Stimulated activated CD8-positive, alpha-beta memory T cell treated with anti-CD3 and anti-CD28 coated beads, Interleukin-4, amount 100 ng/mL, for 1 hour (primary cell): ENCODE measurements at places on chromosomes 12 and 14.

GRCh38 chr14:24289649-24290280 is 9.8 kb downstream of the DHRS1 start:
- DNase-seq = no peak

DNA sequence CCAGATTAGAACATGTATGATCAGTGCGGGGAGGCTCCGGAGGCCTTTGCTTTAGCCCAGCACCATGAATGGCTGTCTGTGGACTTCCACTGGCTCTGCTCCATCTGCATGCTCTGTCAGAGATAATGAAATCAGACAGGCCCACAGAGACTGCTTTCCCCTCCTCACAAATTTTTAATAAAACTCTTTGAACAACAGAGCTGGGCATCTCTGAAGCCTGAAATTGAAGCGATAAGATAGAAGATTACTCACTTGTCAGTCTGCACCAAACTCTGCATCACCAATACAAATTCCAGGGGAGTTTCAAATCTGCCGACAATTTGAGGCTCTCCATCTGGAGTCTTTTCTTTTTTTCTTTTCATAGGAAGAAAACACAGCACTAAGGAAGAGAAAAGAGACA is 110.0 kb downstream of the DYRK2 start:
- DNase-seq = no peak

DNA sequence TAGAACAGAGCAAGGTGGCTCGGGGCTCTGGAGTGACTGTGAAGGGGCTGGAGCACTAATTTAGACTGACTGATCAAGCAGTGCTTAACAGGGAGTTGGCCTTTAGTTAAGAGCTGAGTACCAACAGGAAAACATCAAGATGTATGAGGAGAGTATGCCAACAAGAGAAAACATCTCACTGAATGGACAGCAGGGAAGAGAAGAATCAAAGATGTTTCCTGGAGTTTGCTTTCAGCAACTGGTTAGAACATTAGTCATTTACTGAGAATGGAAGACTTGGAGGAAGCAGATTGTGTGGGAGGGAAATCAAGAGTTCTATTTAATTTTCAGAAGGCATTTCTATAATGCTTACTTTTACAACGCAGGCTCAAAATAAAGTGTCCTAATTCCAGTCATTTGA is 259.3 kb downstream of the ADAMTS20 start:
- no peak for DNase-seq

DNA sequence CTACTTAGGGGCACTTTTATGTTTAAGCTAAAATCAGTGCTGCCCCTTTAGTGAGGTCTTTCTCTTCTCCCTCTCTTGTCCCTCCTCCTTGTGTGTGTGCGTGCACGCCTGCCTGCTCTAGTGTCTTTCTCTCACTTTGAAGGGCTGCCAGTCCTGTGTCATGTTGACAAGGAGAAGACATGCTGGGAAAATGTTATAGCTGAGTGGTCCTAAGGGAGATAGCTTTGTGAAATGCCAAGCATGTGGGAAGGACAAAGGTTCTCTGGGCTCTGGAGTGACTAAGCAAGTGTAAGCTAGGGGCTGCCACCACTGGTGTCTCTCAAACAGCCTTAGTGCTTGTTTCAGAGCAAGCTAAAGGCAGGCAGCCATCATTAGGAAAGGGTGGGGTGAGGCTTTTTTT is 108.4 kb downstream of the EMP1 start:
- no peak for DNase-seq

DNA sequence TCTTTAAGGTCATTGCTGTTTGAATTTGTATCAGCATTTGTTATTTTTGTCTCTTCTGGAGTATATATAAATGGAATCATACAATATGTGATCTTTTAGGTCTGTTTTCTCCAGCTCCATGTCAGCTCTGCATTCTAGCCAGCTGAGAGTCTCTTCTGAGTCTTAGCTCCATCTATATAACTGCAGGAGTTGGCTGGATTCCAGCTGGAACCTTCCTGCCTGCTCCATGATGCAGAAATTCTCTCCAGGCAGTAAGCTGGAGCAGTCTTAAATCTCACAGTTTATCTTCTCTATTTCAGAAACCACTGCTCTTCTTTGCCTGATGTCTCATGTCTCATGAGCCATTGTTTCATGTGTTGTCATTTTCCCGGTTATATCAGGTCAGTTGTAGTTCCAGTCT is 827.6 kb downstream of the NRXN3 start:
- DNase-seq = no peak

- DNase-seq = no peak
Measured at GRCh38 chr12:108419949-108420348, 80.8 kb upstream of the CMKLR1 start.

- no peak for DNase-seq
Measured at GRCh38 chr14:104686624-104687517, 2.5 kb upstream of the INF2 start.

GRCh38 chr12:67239061-67239460 is 30.1 kb upstream of the CAND1 start:
- DNase-seq = no peak

GRCh38 chr12:106522708-106523107 is 60.1 kb upstream of the RFX4 start:
- DNase-seq = no peak

- peak; percentile 4 for DNase-seq
Measured at GRCh38 chr12:46342562-46343033, 30.0 kb downstream of the SLC38A2 start.

- no peak for DNase-seq
Measured at GRCh38 chr12:119728444-119728745, 60.5 kb downstream of the PRKAB1 start.

DNA sequence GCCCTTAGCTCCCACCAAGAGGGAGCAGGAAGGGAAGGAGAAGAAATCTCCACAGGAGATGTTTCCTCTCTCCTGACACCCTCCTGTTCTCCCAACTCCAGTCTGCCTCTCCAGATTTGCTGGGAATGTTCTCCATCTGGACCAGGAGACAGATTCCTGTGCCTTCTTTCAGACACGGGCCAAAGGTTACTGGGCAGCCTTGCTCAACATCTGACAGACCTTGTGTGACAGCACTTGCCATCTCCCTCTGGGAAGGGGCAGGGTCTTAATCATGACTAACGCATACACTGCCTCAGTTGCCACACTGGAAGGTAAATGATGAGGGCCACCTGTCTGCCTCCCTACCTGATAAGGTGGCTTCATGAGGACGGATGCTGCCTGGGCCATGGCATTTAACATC is 2.5 kb upstream of the TTC7B start:
- no peak for DNase-seq

DNA sequence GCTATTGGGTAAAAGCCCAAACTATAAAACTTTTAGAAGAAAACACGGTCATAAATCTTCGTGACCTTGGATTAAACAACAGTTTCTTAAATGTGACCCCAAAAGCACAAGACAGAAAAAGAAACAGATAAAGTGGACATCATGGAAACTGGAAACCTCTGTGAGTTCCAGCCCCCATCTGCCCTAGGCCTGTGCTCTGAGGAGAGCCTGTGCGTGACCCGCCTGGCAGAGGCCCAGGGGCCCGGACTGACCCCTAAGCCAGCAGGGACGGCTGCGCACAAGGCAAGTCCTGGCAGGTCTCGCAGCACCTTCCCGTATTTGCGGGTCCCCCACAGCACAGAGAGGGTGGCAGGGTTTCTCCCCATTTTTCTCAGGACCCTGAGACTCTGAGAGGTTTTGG is 76.0 kb downstream of the CHGA start:
- no peak for DNase-seq

DNA sequence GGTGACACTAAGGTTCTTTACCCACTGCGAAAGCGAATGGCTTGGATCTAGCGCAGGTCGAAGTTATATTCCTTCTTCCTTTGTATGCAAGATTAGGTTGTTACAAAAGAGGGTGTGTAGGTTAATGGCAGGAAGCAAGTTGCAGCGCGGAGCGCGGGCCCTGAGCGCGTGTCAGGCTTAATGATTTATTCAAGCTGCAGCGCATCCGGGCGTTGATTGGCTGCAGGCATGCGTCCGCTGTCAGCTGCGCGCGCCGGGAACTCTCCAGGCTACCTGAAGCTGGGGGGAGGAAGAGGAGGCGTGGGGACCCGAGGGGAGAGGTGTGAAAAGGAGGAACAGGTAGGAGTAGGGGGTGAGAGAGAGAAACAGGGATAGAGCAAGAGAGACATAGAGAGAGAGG is 7.4 kb downstream of the ASCL1 start:
- DNase-seq = no peak

DNA sequence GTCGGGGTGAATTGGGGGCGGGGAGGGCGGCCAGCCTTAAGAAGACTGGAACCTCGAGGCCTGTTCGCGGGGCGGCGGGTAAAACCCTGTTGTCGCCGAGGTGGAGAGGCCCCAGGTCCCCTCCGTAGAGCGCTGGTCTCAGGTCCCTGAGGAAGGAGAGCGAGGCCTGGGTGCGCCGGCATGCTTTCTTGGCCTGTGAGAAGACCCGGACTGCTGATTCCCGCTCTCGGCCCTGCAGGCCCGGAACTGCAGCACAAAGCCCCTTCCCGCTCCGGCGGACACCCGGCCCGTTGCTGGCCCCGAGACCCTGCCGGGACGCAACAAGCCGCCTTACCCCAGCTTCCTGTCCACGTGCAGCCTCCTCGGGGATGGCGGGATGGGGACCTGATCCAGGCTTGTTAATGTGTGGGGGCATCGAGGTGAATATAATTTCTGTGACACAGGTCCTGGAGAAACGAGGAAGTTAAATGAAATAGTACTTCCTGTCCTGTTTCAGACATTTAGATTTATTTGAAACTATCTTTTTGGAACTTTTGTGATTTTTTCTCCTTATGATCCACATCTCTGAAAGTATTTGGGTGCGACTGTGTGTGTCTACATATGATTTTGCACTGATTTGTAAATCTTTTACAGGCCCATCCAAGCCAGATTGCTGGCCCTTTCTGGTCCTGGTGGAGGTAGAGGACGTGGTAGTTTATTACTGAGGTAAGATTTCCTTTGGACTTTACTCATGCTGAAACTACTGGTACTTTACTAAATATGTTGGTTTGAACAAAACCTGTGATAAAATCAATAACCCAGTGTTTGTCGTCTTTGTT is 600 bp downstream of the PNN start:
- no peak for DNase-seq

GRCh38 chr14:69988979-69989378 is 109.8 kb downstream of the SMOC1 start:
- no peak for DNase-seq
